ENCODE measurements at places on chromosomes 13 and 19.
A peak's percentile ranks its signal among the peaks of the same experiment; 100 is the strongest.

GRCh38 chr19:1017115-1017905, 3.6 kb downstream of the TMEM259 start:
- DNase-seq: no peak

DNA sequence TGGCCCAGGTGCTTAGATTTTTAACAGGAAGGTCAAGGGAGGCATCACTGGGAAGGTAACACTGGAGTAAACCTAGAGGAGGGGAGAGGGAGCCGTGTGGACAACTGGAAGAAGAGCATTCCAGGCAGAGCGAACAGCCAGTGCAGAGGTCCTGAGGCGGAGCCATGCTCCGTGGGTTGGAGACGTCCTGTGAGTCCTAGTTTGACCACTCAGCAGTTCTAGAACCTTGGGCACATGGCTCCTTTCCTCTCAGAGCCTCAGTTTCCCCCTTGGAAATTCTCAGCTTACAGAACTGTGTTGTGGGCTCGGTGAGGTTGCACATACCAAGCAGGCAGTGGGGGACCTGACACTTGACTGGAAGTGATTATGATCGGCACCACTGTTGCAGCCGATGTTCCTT, 130.9 kb downstream of the DPF1 start:
- no peak for DNase-seq

- DNase-seq: peak; percentile 95
Measured at GRCh38 chr19:54172471-54173358, at the start of gene TMC4. Gene TMC4, minus strand, starts transcription at chr19:54173160. Its CDS starts 43 bp downstream, at chr19:54173117.

- peak; percentile 95 for DNase-seq
Measured at GRCh38 chr19:7874076-7874896, at the start of gene PRR36. Gene PRR36, minus strand, starts transcription at chr19:7874390. Its CDS starts 701 bp downstream, at chr19:7873689.

DNA sequence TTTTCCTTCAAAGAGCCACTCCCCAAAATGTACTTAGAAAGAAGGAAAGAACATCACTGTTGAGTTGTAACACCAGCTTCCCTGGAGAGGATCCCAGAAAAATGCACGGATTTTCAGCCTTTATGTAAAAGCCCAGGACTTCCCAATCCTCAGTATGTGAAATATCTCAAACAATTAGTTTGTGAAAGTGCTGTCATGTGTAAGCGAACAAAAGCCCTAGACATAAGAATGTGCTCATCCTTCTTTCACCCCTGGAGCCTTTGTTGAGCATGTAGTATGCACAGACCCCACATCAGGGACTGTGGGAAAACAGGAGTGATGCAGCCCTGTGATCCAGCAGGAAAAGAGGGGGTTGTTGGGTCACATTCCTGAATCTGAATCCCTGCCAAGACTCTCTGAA, 441.4 kb upstream of the ZNF507 start:
- DNase-seq: no peak

- DNase-seq: no peak
Measured at GRCh38 chr13:98874029-98874397, 103.9 kb downstream of the DOCK9 start.

GRCh38 chr13:22223411-22223810, 552.5 kb downstream of the FGF9 start:
- DNase-seq: no peak

DNA sequence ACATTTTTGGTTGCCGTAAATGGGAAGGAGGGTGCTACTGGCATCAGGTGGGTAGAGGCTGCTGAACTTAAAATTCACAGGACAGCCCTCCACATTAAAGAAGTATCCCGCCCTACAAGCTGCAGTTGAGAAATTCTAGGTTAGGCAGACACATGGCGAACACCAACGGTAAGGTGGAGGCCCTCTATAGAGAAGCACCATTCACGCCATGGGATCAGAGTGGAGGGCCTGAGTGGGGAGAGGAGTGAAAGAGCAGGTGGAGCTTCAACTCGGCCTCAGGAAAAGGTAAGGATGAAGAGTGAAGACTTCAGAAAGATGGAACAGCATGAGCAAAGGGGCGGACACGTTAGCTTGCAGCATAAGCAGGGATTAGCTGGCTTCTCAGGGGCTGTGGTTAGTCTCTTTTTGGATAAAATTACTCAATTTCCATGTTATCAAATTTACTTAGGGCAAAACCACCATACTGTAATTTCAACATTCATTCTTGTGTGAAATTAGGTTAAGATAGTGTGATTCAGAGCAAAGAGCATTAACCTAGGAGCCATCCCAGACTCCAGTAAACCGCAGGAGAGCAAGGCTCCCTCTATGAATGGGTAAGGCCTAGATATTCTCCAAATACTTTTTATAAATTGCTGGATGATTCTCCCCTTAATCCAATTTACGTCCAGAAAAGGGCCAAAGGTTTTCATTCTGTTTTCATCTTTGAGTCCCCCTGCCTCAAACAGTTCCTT, 1.2 kb downstream of the EEF1AKMT1 start:
- no peak for DNase-seq

- DNase-seq: no peak
Measured at GRCh38 chr19:47058621-47059022, 10.2 kb upstream of the TMEM160 start.

Data from NCI-H69 (cell line).